ENCODE measurements at places on chromosomes 1 and 21.

DNA sequence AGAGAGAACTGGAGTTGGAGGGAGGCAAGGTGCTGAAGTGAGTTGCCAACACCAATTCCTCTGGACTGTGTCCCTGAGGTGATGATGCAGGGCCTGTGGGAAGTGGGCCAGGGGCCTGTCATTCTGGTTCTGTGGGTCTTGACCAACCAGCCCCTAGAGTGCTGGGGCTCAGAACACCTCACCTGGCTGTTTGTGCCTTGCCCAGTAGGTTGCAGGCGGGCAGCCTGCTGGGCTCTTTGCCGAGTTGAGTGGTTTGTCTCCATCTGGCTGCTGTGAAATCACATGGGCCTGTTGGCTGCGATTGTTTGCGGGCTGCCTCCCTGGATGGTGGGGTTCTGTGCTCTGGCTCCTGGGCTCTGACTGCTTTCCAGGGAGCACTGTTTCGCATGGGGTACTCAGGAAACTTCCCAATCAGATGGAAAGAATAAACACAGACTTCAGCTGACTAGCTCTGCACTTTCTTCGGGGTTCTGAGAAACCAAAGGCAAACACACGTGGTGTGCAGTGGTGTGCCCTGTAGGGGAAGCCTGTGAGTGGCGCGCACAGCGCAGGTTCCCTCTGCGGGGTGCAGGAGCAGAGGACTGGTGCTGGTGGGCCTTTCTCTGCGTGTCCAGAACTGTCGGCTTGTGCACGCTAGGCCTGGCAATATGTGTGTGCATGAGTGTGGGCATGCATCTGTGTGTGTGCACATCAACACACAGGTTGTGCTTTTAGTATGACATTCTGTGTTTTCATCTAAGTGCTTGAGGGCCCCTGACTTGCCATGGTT, 95.1 kb downstream of the RHOU start:
- peak; percentile 51 for DNase-seq

GRCh38 chr1:51623025-51623424, 6.1 kb downstream of the OSBPL9 start:
- DNase-seq: no peak

DNA sequence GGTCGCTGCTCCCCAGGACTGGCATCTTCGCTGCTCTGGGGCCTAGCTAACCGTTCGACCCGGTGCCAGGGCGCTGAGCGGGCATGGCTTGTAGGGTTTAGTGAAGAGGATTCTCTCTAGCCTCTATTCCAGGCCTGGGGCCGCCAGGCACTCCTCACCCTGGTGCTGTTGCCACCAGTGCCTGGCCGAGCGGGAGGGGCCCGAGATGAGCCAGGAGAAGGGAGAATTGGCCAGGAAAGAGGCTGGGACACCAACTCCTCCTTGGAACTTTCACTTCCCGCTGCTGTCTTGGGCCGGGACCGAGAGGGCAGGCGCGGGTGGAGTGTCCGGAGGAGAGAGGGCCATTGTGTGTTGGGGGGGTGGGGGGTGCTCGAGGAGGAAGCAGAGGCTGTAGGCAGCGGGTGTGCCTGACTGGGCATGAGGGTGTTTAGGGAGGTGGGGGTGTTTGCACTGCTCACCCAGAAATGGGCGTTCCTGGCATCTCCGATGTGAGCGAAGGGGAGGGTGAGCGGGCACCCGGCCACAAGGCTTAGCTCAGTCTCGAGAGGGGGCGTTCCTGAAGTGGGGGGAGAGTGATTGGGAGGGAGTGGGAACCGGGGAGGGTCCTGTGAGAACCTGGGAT, 772 bp downstream of the ADAM15 start:
- peak; percentile 74 for DNase-seq

DNA sequence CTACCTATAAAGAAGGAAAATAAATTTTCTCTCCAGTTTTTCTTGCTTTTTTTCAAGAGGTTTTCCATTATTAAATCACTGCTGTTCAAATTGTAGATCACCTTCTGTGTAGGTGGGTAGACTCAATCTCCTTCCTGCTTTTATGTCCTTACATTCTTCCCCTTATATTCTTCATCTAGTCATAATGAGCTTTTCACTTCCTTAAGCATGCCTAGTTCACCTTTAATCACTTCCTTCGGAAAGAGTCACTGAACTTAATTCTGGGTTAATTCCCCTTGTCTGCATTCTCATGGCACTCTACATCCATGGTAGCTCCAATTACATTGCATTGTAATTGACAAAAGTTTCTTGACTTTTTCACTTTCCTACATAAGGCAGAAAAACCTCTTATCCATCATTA, 6.1 kb upstream of the FAM177B start:
- no peak for DNase-seq

GRCh38 chr1:225468270-225469020, 40.6 kb upstream of the LBR start:
- DNase-seq: no peak

DNA sequence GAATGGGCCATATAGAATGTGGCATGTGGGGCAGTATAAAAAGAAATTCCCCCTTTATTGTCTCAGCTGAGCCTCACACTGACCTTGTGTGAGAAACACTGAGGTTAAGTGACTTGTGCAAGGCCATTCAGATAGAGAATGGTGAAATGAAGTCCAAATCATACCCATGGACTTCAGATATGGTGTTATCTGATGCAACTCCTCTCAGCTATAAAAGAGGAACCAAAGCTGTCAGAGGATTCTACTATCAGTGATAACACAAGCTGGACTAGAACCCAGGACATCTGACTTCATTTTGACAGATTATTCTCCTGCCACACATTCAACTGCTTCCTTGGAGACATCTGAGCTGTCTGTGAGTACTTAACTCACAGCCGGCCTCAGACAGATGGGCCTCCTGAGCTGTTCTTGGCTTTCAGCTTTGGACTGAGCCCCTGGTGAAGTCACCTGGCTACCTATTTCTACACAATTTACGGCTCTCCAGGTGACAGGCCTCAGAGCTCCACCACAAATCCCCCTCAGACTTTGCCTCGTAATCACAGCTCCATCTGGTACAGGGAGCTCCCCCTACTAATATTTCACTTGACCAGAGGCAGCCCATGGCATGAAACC, 104.6 kb downstream of the PLXNA2 start:
- no peak for DNase-seq

GRCh38 chr1:90262286-90262685, 267.4 kb downstream of the ZNF326 start:
- no peak for DNase-seq

Measured in left ventricle myocardium inferior (tissue), 1 donor.